Muscle of leg (tissue), 16 donors: ENCODE measurements at places on chromosomes 12 and 14.

- no peak for DNase-seq
Measured at GRCh38 chr14:100749967-100750597, 23.4 kb downstream of the DLK1 start.

DNA sequence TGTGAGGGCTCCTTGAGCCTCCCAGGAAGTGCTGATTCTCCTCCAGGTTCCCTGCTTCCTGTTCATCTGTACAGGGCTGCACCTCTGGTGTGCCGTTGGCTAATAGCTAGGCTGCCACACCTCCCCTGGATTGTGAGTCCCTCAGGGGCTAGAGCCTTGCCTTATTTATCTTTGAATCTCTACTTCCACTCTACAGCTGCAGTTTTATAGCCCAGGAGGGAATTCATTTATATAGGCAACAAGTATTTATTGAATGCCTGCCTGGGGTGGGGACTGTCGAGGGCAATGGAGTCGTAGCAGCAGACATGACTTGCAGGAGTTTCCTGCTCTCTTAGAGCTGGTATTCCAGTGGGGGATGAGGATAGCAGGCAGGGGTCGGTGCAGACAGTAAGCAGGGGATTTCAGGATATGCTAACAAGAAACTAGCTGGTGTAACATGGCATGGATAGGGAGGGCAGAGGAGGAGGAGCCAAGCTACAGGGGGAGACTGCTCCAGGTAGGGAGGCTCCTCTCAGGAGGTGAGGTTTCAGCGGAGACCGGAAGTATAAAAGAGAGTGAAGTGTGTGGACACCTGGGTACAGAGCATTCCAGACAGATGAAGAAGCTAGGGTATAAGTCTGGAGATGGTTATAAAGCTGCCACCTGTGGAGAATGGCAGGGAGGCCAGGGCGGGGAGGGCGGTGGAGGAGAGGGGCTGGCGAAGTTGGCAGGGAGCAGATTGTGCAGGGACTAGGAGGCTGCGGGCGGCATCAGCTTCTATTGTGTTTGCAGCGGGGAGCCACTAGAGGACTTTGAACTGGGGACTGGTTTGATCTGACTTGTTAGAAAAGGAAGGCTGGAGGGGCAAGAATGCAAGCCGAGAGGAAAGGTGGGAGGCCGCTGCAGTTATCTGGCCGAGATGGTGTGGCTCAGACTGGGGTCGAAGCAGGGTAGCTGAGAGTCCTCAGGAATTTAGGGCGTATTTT, 17.2 kb downstream of the USP30 start:
- peak; percentile 35 for DNase-seq

GRCh38 chr14:67186172-67186768, 3.0 kb upstream of the GARIN2 start:
- DNase-seq = no peak

DNA sequence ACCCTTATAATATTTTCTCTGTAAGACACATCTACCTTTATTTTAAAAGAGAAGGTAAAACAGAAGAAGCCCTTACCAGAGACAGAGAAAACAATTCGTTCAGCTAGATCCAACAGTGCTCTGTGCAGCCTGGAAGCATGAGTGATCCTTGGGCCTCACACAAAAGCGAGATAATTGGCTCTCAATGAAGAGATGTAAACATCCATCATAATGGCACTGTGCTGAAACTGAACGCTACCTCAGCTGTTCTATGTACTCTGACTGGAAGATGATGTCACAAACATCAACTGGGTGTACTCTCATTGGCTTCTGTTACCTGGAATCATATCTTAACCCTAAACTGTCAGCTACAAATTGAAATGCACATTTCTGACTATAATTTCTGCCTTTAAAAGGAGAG, at the start of gene MGAT4C:
Gene MGAT4C, minus strand, starts transcription at position 229 of the 400 bp plus-strand sequence.
- peak; percentile 3 for DNase-seq

DNA sequence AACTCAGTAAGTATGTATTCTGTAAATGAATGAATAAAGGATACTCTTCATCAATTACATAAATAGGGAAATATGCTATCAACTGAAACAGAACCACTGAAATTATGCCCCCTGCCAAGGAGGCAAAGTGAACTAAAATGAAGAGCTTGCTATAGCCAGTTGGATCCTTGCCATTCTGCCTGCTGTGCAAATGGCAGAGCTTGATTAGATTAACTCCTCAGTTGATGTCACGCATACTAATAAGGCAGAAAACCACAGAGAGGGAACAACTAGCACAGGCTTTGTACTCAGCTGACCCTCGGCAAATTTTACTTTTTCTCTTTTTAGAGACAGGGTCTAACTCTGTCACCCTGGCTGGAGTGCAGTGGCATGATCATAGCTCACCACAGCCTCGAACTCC, 36.7 kb upstream of the FERMT2 start:
- DNase-seq = no peak

DNA sequence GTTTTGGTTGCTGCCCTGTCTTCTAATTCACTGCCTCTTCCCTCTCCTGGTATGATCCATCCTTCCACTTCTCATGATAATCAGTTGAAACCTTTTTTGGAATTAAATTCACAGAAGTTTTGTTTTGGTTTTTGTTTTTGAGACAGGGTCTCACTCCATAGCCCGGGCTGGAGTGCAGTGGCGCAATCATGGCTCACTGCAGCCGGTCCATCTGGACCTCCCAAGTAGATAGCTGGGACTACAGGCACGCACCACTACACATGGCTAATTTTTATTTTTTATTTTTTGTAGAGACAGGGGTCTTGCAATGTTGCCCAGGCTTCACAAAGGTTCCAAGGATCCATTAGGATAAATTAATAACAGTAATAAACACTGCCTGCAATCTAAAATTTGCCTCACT, 164.3 kb downstream of the PRKCH start:
- no peak for DNase-seq

GRCh38 chr12:113886721-113887120, 79.4 kb downstream of the RBM19 start:
- peak; percentile 33 for DNase-seq

DNA sequence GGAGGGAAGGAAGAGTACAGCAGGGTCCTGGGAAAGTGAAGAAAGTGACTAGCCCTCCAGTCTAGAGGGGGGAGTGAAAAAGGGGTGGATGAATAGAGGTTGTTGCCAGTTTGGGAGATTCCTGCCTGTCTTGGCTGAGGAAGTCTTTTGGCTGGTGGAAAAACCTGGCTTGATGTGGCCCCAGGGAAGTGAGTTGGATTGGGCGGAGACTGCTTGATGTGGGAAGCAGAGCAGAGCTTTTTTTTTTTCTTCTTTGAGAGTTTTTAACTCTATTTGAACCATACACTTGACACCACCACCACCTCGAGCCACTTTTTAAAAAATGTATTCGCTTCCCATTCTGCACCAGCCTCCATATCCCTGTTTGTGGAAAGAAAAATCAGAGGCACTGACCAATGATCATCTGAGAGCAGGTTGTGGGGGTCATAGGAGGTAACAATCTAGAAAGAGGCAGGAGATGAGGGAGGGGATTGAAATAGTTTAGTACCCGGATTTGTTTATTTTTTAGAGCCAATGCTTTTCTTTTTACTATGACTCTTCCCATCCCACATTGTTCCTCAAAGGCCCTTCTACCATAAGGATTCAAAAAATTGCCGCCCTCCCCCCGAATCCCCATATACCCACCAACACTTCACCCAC, 690 bp upstream of the DTX3 start:
- peak; percentile 93 for DNase-seq
